Stimulated activated naive B cell treated with anti-CD40 and anti-IgM and Interleukin-4, amounts not matched to agents 10 μg/mL and 1 μg/mL and 100 μg/mL, for 72 hours (primary cell): ENCODE measurements at places on chromosomes 5 and 9.

GRCh38 chr5:54732108-54732507 lies 214.5 kb downstream of the SNX18 start:
- no peak for DNase-seq

DNA sequence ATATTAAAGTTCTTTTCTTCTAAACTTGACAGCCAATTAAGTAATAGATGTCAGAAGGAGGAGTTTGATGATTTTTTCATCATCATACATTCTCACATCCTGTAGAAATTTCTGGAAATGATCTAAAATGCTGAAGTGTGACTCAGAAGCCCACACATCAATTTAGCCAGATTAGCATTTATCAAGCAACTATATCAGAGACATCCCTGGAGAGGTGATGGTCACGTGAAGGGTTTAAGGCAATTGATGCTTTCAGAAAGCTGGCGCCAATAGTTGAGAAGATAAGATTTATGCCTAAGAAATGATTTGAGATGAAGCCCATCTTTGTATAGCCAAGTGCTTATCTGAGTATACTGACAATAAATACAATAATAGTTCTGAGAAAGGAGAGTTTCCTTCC lies 162.9 kb upstream of the RORB start:
- DNase-seq = no peak

DNA sequence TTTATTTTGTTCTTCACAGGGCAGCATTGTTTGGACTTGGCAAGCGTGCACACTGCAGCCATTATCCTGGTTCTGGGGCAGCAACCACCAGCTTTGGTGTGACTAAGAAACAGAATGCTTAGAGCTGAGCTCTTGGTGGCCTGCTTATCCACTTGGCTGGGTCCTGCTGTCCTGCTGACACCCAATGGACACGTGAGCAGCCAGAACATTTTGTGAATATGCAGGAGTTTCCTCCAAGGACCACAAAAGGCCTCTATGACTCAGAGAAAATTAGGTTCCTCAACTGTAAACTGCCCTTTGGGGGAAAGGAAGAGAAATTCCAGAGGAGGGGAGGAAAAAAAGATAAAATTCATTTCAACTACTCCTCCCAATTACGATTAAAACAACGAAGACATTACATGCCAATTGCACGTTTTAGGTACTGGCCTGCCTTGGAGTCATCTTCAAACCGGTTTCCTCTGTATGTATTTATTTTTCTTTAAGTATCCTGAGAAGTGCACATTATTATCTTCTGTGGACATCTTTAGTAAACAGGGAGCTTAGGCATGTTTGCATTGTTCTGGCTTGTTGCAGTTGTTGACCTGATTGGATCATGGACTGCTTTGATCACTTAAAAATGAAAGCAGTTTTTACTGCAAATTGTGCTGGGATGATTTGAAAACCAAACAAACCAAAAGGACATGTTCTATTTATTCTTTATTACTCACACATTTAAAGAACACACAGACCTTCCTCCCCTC lies 82.3 kb upstream of the TLE4 start:
- no peak for DNase-seq

DNA sequence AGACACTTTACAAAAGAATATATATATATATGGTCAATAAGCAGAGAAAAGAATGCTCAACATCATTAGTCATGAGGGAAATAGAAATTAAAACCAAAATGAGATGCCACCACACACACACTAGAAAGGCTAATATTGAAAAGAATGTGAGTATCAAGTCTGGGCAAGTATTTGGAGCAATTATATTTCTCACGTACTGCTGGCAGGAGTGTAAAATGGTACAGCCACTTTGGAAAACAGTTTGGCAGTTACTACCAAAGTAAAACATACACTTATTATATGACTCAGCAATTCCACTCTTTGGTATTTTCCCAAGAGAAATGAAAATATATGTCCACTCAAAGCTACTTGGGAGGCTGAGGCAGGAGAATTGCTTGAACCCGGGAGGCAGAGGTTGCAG lies 29.8 kb downstream of the NEUROG1 start:
- no peak for DNase-seq

GRCh38 chr9:36798350-36799065 lies 225.8 kb downstream of the MELK start:
- DNase-seq = no peak

- no peak for DNase-seq
These were observed at the start of gene IGFBPL1 for GRCh38 chr9:38423973-38424843. IGFBPL1 (minus strand) TSS chr9:38424454; CDS start chr9:38424424, 30 bp downstream.

DNA sequence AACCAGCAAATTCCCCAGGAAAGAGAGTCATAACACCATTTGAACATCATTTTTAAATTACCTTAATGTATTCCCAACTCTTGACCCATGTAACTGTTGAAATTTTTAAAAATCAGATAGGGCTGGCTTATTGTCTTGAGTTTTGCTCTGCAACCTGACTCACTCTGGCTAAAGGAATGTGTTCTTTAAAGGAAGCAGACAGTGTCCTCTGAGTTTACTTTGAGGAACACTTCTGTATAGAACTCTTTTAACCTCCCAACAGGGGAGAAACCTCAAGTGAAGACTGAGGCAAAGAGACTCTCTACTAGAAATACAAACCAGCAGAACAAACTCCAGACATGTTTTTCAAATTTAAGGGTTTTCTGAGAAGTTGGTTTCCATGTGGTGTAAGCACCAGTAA lies 248.9 kb downstream of the CWC27 start:
- no peak for DNase-seq

- no peak for DNase-seq
These were observed 264.0 kb upstream of the TRIM32 start for GRCh38 chr9:116423149-116423548.

- no peak for DNase-seq
These were observed 270.8 kb downstream of the NTRK2 start for GRCh38 chr9:84940294-84940693.

GRCh38 chr5:155595791-155596190 lies 582.2 kb downstream of the KIF4B start:
- DNase-seq = no peak

DNA sequence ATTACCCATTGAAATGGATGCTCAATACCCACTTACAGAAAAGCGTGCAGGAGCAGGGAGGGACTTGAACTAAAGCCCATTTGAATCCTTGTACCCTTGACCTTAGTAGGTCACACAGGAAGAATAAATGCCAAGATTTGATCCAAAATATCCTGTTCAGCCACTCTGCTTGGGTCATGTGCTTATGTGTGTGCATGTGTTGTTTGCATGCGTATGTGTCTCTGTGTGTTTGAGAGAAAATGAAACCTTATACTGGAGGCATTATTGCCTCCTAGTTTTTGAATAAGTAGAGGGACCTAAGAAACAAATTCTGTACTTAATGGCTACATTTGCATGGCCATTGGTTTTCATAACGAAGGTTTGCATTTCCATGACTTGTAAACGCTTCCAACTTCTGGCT lies 63.4 kb upstream of the TRIM32 start:
- DNase-seq = no peak

- no peak for DNase-seq
These were observed 97.5 kb downstream of the COL5A1 start for GRCh38 chr9:134738869-134739659.

DNA sequence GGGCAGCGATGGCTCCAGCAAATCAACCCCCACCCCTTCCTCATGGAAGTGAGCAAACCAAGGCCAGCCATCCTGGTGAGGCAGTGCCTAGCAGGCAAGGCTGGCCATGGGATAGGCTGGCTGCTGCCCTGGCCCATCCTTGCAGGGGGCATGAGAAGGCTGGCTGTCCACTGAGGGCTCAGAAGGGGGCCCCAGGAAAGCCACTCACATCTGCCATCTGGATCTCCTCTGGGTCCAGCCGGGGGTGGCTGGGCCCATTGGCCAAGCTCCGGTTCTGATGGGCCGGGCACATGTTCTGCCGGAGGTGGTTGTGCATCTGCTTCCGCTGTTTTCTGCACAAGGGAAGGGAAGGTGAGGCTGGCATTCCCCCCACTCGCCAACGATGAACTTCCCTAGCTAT lies 57.1 kb downstream of the PSD2 start:
- no peak for DNase-seq

GRCh38 chr9:136052991-136053756 lies 41.9 kb downstream of the NACC2 start:
- no peak for DNase-seq

DNA sequence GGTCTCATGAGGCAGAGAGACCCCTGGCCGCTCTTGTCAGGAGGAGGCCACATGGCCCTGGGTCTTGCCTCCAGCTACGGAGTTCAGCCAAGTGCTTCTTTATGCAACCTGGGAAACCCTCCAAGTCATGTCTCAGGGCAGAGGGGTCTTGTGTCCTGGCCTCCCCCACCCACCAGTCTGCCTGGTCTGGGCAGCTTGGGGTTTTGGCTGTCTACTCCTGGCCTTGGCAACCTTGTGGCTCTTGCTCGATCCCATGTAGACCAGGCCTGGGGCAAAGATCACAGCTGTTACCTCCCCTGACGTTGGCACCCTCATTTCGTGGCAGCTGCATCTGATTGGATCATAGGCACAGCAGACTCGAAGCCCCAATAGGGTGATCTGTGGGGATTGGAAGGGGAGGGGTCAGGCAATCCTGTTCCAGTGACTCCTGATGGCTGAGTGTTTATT lies 28.4 kb downstream of the JADE2 start:
- no peak for DNase-seq

DNA sequence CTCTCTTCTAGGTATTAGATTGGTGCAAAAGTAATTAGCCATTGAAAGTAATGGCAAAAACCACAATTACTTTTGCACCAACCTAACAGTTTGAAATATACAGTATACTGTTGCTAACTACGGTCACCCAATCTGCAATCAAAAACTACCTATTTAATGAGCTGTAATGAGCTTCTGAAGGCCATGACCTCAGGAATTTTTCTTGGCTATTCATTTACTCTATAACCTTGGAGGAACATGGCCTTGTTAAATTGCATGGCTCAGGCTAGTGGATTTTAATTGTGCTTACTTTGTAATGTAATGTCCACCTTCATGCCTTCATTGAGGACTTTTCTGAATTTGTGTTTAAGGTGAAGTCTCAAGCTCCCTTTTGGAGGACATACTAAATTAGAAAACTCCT lies 24.7 kb downstream of the DNAH5 start:
- DNase-seq = no peak

GRCh38 chr5:154538492-154538891 lies 60.5 kb upstream of the HAND1 start:
- no peak for DNase-seq

GRCh38 chr9:136937186-136938001 lies 7.1 kb downstream of the FBXW5 start:
- no peak for DNase-seq

- no peak for DNase-seq
These were observed 449.2 kb downstream of the IRX1 start for GRCh38 chr5:4044881-4045280.

- no peak for DNase-seq
These were observed 31.1 kb upstream of the IQGAP2 start for GRCh38 chr5:76371960-76372322.

GRCh38 chr9:108345826-108346225 lies 510.0 kb downstream of the ACTL7B start:
- no peak for DNase-seq

GRCh38 chr9:19026375-19026774 lies 6.6 kb downstream of the SAXO1 start:
- DNase-seq = no peak

DNA sequence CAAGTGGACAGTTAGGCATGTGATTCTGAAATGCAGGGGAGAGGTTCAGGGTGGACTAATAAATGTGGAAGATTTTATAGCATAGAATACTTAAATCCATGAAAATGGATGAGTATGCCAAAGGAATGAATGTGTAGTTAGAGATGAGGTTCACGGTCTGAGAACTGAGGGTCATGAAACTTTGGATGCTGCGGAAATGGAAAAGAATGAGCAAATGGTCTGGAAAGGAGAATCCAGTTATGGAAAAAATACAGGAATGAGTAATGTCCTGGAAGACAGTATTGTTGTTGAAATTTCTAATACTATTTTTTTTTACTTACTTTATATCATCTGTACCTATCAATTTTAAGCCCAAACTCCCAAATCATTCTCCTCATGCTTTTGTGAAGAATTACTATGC lies 2369.4 kb downstream of the MAT2B start:
- DNase-seq = no peak

GRCh38 chr5:40507095-40507494 lies 172.6 kb upstream of the PTGER4 start:
- DNase-seq = no peak

- DNase-seq = no peak
These were observed 40.4 kb downstream of the NAA35 start for GRCh38 chr9:85981369-85981768.

DNA sequence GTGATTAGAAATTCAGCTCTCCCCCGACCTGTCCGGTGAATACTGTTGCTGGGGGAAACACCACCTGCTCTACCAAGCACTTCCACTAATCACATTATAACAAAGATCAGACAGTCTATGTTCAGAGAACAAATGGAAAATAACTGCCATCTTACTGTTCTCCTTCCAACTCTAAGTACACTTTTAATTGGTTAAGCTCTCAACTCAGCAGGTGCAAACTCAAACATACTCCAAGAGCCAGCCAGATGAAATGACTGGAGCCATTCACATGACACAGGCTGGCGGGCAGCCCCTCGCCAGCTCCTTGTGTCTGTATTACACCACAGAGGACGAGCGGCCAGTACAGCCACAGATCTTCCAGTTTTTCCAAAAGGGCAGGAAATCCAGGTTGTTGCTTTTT lies 16.1 kb downstream of the LIFR start:
- DNase-seq = no peak

DNA sequence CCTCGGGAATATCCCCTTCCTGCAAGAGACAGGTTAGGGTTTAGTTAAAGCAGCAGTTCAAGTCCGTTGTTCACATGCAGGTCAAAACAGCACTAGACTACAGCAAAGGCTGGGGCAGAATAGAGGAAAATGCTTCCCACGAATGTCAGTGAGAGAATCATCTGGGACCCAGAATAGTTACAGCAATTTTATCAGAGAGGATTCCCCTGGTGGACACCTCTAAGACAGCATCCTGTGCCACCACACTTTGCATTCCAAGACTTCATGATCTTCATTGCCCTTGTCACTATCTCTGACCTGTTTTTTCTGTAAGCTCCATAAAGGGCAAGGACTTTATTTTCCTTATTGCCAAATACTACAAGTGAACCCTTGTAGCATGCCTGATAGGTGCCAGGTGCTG lies 12.9 kb downstream of the GRXCR2 start:
- DNase-seq = no peak

- DNase-seq = no peak
These were observed 5.2 kb upstream of the GCNT4 start for GRCh38 chr5:75057561-75057960.

DNA sequence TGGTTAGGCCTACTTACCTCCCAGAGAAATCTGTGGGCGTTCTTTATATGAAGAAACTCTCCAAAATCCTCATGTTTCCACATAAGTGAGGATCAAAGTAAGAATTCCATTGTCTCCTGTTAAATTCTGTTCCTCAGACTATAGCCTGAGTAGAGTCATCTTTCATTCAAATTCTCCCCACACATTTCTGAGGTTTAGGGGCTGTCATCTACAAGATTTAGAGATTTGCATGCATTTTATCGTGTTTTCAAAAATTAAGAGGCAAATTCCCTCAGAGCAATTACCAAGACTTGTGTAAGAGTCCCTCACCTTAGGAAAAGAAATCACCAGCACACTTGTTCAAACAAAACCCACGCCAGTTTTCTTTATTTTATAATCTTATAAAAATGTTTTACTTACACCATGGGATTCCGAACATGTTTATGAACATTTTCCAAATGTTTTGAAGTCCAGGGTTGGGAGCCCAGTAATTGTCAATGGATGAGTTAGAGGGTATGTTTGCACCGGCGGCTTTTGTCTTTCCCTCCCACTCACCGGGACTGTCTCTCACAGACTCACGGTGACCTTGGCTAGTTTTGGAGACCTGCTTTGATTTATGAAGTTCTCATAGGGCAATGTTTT lies 367.6 kb downstream of the ENC1 start:
- DNase-seq = no peak
